ENCODE measurements at places on chromosomes 6 and 20. TPM values are rescaled to one million over a fixed set of nuclear protein-coding genes. Genes with fewer than 3 reads are reported as not detected.

Gene ATF6B
- polyA plus RNA-seq = 69.2 TPM

DNA sequence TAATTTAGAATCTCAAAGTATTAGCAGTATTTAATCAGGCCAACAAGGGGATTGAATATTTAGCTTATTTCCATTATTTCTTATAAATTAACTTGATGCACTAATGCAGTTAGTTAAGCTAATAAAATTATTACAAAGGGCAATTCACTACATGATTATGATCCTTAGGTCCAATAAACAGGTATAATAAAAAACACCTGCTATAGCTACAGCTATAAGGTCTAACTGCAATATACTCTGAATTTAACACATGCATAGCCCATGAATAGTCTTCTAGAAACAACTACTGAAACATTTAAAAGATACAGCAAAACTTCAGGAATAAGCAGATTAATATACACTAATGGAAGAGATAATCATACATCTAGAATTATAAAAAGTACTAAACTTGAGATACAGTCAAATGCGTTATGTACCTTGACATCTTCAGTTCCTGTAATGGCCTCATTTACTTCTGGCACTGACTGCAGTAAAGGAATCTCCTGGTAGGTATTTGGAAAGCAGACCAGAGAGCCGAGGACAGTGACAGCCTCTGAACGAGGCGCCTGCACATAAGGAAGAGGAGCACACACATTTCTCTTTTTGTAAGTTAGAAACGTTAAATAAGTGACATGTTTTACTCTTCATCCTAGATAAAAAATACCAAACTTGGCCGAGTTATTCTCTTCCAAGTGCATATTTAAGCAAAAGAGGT, 168.5 kb downstream of the INSM1 start:
- DNase-seq = no peak

- no peak for DNase-seq
These were observed 655 bp downstream of the FAM184A start for GRCh38 chr6:119077643-119078375.

DNA sequence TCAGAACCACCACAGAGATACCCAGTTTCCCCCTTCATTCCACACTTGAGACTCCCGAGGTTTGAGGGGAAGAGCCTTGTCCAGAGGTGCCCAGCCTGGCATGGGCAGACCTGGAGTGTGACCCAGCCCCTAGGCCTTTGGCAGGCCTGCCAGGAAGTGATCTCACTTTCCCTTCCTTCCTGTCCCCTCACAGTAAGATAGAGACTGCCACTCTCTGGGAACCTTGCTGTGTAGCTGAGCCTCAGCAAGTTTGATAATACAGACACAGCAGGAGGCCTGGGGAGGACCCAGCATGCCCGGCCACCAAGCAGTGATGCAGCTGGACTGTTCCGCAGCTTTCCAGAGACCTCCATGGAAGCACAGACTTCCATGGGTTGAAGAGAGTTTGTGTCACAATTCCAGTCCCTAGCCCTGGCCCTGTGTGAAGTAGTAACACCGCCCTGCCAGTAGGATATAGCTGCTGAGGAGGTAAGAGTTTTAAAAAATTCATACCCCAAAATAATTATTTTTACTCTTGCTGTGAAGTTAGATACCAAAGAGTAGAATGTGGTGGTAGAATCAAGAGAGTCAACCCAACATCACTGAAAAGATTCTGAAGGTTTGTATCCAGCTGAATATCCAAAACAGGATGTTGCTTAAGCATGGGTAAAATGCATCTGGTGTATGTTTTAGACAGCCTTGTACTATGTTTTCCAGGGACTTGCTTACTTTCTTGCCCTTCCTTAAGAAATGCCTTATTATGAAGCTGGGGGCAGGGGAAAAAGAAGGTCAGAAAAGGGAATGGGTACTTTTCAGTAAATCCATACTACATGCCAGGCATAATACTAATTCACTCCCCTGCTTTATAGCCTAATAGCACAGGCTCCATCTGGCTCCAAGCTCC, 16.3 kb downstream of the PKIG start:
- no peak for DNase-seq

Gene MTFR2
- polyA plus RNA-seq = 5.5 TPM

DNA sequence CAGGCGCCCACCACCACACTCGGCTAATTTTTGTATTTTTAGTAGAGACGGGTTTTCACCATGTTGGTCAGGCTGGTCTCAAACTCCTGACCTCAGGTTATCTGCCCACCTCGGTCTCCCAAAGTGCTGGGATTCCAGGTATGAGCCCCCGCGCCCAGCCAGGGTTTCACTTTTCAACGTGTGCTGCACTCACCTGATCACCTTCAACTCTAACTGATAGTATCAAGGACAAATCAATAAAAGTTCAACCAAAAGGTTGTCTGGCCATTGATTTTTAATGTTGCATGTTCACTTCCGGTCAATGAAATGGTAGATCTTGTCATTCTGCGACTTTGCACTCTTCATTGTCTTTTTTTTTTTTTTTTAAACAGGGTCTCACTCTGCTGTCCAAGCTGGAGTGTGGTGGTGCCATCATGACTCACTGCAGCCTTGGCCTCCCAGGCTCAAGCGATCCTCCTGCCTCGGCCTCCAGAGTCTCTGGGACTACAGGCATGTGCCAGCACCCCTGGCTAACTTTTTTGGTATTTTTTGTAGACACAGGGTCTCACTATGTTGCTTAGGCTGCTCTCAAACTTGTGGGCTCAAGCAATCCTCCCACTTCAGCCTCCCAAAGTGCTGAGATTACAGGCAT, 37.3 kb downstream of the ZNF217 start:
- DNase-seq = no peak

DNA sequence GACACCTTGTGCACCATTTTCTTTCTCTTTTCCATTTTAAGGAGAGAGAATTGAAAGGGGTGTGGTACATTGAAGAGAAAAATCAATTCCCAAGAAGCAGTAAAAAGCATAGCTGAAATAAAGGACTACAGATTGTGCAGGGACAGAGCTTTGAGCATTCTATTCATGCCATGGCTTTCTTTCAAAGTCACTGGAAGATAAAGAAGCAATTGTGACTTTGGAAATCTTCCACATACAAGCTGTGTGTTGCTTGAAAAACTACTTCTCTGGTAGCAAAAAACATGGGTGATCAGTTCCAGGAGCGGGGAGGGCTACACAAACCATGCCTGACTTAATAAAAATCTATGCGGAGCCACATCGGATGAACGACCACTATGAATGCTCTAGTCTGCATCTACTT, 230.2 kb upstream of the THEMIS start:
- no peak for DNase-seq

DNA sequence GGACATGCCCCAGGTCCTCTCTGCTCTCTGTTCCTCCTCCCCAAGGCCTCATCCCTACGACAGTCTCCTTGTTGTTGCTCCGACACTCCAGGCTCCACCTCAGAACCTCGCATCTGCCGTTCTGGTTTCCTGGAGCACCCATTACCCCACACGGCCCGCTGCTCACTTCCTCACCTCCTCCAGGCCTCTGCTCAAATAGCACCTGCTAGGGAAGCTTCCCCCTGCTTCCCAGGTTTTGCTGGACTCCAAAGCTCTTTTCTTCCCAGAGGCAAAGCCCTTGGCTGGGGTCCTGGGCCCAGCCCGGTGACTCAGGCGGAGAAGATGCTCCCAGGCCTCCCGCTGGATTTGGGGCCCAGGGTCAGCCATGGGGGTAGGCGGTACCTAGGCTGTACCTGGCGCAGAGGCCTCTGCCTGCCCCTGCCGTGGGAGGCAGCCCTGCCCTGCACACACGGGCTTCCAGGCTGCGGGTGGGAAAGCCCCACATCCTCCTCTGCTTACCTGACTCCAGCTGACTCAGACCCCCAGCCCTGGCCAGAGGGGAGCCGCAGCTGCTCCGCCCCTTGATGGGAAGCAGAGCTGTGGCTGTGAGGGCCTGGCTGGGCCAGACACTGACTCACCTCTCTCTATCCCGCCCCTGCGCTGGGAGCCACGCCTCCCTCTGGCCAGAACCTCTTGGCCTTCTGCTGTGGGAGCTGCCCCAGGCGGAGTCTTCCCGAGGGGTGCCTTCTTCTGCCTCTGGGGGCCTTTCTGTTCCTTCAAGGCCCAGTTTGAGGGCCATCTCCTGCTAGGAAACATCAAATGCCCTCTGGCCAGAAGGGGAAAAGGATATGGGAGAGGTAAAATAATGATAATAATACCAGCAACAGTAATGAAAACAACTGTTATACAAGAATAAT, 130.5 kb downstream of the CEBPB start:
- peak; percentile 83 for DNase-seq

Gene RSPO3
- not detected for polyA plus RNA-seq

- no peak for DNase-seq
These were observed 24.8 kb upstream of the DYNLRB1 start for GRCh38 chr20:34491226-34491931.

DNA sequence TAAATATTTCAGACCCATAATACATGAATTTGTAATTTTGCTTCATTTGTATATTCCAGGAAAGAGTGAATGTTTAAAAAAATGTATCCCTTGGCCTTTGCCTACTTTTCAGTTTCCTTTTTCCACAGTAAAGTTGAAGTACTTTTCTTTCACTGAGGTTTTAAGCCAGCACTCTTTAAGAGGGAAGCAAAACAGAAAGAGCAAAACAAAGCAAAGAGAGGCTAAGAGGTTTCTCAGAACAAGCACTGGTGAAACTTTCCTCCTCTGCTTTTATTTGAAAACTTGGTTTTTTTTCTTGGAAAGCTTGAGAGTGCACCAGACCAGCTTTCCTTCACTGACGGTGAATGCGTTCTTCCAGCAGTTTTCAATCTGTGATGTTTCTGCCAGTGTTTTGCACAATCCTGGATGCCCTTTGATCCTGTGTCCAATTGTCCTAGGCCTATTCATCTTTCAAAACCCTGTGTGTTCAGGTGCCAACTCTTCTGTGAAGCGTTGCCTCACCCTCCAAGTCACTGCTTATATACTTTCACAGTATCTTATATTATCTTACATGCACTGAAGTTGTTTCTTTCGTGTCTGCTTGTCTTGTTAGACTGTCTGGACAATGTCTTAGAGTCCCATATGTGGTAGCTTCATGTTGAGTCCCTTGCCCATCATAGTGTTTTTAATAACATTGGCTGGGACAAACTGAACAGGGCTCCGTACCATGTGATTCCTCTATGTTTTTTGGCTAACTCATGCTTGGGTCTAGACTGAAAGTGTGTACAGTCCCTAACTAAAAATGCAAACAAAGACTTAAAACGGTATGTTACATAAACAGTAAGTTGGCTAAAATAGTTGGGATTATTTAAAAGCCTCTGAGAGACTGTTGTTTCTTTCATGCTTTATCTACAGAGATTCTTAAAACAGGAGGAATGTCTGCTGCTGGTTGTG, 1.9 kb downstream of the RNF217 start:
- no peak for DNase-seq

DNA sequence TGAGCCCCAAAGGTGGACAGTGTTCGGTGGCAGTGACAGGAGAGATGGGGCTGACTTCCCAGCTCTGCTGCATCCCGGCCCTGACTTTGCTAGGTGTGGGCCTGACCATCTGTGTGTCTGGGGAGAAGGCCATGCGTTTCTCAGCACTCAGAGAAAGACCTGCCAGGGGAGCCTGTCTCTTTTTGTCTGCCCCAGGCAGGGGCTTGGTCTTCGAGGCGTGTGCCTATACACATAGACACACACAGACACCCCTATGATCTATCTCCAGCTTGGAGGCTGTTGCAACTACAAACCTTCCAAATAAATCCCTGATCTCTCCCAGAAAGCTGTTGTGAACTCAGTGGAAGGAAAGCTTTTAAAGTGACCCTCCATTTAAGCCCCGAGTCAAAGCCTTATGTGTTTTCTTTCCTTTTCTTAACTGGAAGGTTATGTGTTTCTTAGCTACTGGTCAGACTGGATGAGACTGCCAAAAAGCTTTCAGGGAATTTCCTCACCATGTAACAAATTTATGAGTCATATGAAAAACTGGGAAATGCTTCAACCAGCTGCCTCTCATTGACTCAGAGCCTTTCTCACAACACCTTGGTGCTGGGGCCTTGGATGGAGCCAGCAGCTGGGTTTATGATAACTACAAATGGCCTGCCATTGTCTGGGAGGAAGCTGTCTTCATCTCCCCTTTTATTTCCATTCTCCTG, 102.6 kb downstream of the CDC5L start:
- peak; percentile 96 for DNase-seq

DNA sequence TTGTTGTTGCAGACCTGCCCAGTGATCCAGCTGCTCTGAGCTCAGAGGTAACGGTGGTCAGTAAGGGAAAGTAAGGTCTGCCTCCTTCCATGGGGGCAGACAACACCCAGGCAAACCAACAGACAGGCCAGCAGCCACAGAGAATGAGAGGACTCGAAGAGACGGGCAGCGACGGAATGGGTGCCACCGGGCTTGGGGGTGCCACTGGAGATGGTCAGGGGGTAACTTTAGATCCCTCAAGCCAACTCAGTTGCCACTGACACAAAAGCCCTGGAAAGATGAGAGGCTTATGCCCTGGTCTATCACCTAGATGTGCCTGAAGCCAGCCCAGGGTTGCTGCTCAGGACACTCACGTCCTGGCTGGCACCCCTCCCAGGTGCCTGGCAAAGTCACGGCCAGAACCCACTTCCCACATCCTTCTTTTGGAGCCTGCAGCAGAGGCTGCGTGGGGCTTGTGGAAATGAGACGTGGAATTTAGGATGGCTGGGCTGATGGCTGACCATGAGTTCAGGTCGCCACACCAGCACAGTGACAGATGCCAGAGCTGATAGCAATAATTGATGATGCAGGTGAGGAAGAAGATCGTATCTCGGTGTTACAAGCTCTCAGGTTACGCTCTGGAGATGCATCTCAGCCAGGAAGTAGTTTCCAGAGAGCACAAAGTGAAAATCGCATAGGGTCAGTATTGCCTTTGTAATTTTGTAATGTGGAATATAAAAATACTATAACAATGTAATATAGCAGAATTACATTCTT, 209.1 kb downstream of the SYNDIG1 start:
- no peak for DNase-seq

- no peak for DNase-seq
These were observed 11.6 kb downstream of the ILRUN start for GRCh38 chr6:34684919-34685318.

- DNase-seq = no peak
These were observed 400.9 kb upstream of the POU3F2 start for GRCh38 chr6:98433325-98434056.

DNA sequence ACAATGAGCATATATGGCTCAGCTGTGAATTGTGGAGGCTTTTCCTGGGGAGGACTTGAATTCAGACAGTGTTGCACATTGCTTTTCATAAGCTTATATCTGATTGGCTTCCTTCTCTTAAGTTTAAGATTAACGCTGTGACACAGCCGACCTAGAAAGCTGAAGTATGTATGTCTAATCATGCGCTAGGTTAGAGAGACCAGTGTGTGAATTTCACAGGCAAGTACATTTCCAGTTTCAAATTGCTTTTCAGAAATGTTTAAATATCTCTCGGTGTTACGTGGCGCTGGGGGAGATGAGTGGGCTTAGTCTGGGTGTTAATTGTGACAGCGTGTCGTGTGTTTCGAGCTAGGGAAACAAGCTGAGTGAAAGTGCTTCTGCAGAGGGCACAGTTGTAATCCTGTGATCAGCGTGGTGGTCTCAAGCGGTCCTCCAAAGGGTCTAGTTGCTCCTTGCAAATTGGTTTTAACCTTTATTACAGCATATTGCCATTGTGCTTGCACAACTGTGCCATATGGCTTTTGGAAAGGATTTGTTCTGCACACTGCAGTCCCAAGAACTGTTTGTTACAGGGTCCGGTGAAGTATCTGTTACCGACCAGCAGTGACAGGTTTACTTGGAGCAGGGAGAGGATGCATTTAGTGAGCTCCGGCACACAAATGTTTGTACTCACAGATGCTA, 166.6 kb downstream of the SASH1 start:
- DNase-seq = no peak

Gene FABP7
- polyA plus RNA-seq = not detected

All from BJ (cell line).